ENCODE measurements at places on chromosomes 11 and 22.
A peak's percentile ranks its signal among the peaks of the same experiment; 100 is the strongest.

DNA sequence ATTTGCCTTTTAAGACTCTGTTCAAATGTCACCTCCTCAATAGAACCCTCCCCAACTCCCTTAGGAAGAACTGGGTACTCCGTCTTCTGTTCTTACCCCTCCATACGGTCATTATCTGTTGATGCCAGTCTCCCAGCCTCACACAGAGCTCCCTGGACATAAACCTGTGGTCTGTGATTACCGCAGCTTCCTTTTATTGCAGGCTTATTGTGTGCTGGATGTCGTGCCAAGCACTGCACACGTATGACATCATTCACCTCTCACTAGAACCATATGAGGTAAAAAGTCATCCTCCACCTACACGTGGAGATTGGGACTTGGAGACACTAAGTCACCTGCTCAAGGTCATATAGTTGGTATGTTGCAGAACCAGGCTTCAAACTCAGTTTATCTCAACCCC is 15.3 kb downstream of the PTPN5 start:
- DNase-seq, result no peak

DNA sequence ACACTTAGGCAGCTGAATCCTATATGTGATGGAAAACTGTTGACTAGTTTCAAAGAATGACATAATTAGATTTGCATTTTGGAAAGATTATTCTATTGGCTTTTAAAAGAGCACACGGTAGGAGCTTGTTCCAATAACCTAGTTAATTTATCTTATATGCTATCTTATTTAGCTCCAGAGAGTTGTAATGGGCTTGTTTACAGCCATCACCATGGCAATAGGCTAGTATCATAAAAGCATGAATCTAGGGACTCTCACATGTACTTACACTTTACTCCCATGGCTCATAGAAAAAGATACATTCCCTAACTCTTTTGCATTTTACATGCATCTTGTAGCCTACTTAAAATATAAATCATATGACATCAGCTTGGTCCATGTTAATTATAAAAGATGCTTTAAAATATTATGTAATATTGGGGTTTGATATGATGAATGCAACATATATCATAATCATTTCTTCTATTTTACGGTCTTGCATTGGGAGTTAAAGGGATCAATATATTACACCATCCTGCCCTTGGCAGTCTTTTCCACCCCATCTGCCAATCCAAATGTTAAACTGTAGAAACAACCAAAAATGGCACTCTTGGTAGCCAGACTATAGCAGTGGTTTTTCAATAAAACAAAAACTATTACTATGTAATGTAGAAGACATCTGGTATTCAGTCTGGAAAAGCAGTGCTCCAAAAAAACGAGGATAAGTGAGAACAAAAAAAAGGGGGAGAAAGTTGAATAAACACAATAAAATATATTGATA is 2254.0 kb downstream of the LRRC4C start:
- DNase-seq, result no peak

DNA sequence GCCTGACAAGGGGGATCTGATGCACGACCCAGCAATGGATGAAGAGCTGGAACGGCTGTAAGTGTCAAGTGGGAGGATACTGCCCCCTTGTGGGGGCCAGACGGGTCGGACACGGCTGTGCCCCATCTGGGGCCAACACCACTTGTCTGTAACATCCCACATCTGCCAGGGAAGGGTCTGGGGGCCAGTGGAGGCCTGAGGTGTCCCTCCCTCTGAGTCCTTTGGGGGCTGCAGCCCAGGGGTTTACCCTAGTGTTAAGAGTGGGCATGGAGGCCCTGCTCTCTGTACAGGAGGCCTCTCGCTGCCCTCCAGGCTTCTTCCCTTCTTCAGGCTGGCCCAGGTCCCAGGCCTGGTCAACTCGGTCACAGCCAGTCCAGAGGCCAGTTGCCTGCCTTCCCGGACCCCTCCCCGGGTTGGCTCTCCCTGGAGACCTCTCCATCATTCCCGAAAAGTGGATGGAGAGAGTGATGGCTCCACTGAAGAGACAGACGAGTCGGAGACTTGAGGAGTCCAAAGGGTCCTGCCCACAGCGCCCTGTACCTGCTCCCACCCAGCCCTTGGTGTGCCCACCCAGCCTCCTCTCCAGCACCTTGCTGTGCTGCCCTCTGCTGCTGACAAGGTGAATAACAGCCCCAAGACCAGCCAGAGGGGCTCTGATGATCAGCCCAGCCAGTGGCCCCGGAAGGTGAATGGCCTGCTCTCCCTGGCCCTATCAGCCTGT is 15.4 kb downstream of the ARFGAP2 start:
- peak; percentile 64 for DNase-seq

GRCh38 chr11:121800731-121801393 is 315.2 kb downstream of the BLID start:
- DNase-seq, result no peak

- no peak for DNase-seq
Measured at GRCh38 chr11:41119484-41119883, 340.0 kb downstream of the LRRC4C start.

GRCh38 chr11:42171046-42171445 is 711.6 kb upstream of the LRRC4C start:
- no peak for DNase-seq

Data from NCI-H2081 (cell line).